ENCODE measurements at places on chromosomes 11 and 22.

DNA sequence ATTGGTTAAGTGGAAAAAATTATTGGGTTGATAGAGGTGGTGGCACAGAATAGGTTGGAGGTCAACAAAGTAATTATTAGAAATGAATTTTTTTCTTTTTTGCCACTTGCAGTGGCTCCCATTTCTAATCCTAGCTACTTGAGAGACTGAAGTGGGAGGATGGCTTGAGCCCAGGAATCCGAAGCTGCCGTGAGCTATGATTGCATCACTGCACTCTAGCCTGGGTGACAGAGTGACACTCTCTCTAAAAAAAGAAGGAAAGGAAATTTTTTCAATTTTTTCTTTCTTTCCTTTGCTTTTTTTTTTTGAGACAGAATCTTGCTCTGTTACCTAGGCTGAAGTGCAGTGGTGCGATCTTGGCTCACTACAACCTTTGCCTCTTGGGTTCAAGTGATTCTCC, 2.2 kb upstream of the BCO2 start:
- no peak for DNase-seq

DNA sequence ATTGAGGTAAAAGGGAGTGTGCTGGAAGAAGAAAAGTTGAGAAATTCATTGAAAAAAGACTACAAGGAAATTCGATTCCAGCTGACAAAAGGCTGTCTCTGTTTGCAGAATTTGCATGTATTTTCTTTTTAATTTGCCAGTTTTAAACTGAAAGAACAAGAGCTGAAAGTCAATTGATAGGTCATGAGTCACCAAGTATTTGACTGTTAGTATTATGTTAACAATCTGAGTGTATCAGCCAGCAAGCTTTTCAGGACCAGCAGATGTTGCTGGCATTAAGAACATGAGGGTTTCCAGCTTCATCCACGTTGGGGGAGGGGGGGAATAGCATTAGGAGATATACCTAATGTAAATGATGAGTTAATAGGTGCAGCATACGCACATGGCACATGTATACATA, 726.7 kb downstream of the METTL15 start:
- peak; percentile 54 for DNase-seq

DNA sequence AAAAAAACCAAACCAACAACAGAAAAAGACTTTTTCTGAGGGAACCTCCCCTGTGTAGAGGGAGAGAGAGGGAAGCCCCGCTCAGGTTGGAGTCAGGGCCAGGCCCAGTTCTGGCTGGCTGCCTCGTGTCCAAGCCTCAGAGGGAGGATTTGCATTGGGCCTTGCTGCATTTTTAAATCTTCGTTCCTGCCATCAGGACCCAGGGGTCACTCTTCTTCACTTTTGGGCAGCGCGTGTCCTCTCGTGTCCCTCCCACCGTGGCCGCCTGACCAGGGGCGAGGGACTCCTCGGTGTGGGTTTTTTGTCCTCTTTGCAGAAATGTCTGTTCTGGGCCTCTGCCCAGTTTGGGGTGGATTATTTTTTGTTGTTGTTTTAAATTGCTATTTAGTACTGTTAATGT, 57.9 kb downstream of the LRRC74B start:
- no peak for DNase-seq

- no peak for DNase-seq
These were observed 15.7 kb upstream of the GDPD5 start for GRCh38 chr11:75541193-75542087.

DNA sequence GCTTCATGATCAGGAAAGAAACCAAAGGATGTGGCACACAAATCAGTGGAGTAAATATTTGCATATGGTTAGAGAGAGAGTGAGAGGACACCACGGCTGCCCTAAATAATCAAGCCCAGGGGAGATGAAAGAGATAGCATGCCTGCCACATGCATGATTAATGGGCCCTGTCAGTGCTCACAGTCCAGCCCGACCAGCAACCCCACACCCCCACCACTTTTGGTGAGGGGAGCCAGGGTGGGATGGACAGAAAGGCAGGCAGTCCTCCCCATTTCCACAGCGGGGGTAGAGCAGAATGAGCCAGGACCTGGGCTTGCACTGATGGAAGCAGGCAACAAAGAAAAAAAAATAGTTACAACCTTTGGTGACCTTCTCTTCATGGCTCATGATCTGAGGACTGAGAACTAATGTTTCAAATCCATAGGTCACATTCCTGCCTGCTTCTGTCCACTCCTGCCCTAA, 545.0 kb downstream of the ETS1 start:
- DNase-seq: no peak

DNA sequence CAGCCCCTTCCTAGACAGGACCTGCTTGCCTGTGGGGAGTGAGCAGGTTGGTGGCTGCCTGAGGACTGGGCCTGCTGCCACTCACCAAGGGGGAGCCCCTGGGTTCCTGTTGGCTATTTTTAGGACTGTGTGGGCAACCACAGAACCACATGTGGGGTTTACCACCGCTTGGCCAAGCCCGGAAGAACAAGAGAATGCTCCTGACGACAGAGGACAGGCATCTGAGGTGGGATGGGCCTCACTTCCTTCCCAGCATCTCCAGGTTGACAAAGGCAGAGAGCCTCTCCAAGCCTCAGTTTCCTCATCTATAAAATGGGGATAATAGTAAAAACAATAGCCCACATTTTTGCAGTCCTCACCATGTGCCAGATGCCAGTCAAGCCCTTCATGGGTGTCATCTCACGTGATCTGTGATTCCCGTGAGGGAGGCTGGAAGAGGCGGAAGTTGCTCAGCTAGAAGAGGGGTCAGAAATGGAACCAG, 43.6 kb downstream of the LRRC32 start:
- DNase-seq: peak; percentile 64

- no peak for DNase-seq
These were observed 38.0 kb downstream of the PHF21B start for GRCh38 chr22:44971651-44972362.

GRCh38 chr22:20605328-20605727, 97.9 kb downstream of the MED15 start:
- DNase-seq: no peak

- no peak for DNase-seq
These were observed 45.3 kb downstream of the C22orf31 start for GRCh38 chr22:29016067-29016938.

GRCh38 chr11:130606781-130607511, 158.5 kb downstream of the ADAMTS15 start:
- no peak for DNase-seq

GRCh38 chr22:36325154-36326031, 62.4 kb downstream of the MYH9 start:
- DNase-seq: peak; percentile 97

- DNase-seq: no peak
These were observed 11.6 kb downstream of the HEPHL1 start for GRCh38 chr11:94032725-94033124.

DNA sequence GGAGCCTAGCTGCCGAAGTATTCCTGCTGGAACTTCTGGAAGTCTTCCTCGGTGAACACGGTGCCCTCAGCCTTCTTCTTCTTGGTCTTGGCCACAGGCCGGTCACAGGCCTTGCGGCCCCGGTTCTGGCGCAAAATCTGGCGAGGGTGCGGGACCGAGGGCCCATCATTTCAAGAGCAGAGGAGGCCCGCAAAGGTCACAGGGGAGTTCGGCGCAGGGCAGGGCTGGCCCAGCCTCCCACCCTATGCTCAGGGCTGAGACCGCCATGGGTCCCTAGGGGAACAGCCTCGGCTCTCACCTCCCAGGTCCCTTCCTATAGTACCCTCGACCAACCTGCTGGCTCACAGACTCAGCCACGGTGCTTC, 3.1 kb downstream of the RPS19BP1 start:
- no peak for DNase-seq

DNA sequence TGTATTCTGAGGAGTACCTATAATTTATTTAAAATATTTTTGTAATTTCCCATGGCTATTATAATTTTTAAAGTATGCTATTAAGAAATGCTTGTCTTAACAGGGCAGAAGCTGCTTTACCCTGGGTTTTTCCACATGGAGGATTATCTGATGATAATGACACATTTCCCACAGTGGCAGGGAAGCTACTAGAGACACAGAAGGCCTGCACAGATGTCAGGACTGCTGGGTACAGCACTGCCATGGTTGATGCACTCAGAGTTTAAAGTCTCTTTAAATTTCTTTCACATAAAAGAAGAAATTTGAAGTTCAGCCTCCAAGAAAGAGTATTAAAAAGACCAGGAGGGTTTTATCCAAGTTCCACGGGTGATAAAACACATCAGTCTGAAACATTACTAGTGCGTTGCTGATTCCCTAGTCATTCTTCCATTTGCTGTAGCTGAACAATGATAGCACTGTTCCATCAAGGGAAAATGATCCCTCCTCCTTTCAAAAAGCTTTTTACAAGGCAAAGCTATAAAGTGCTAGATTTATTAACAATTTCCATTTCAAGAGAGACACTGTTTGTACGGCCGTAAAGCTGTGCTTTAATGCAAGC, 363.0 kb downstream of the CNTN5 start:
- DNase-seq: no peak

GRCh38 chr22:23609983-23610781, 21.9 kb downstream of the DRICH1 start:
- no peak for DNase-seq

- no peak for DNase-seq
These were observed 217.3 kb upstream of the MTNR1B start for GRCh38 chr11:92752122-92752521.

- no peak for DNase-seq
These were observed 161.5 kb upstream of the MTMR2 start for GRCh38 chr11:96085319-96085930.

DNA sequence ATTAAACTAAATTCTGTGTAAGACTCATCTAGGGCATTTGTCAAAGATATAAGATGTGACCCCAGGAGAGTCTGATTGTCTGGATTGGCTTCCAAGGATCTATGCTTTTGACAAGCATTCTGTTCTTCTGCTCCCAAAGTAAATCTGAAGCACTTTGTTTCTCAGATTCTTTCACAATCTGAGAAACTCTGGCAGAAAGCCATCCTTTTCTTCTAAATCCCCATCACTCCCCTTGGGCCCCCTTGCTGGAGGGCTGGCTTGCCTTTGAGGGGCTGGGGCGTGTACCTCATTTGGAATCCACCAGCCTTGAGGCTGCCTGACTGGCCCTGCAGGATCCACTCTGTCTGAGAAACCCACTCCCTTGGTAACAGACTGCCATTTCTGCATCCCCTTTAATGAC, 173.5 kb upstream of the CTSC start:
- DNase-seq: peak; percentile 41

- DNase-seq: peak; percentile 94
These were observed 7.3 kb upstream of the AHNAK start for GRCh38 chr11:62553839-62554361.

DNA sequence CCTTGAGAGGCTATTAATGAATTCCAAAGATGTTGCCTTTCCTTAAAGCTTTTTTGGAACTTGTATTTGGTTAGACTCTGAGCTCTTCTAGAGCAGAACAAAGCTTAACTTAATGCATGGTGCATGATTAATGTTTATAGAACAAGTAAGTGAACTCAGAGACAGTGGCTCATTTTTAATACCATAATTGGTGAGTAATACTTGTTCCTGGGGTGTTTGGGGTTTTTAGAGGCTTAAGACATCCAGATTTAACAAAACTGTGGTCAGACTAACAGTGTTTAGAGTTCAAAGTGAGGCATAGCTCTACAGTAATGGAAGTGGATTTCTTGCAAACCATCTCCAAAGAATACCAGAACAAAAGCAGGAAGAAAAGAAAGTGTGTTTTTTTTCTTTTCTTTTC, 73.7 kb upstream of the CTSC start:
- DNase-seq: no peak

DNA sequence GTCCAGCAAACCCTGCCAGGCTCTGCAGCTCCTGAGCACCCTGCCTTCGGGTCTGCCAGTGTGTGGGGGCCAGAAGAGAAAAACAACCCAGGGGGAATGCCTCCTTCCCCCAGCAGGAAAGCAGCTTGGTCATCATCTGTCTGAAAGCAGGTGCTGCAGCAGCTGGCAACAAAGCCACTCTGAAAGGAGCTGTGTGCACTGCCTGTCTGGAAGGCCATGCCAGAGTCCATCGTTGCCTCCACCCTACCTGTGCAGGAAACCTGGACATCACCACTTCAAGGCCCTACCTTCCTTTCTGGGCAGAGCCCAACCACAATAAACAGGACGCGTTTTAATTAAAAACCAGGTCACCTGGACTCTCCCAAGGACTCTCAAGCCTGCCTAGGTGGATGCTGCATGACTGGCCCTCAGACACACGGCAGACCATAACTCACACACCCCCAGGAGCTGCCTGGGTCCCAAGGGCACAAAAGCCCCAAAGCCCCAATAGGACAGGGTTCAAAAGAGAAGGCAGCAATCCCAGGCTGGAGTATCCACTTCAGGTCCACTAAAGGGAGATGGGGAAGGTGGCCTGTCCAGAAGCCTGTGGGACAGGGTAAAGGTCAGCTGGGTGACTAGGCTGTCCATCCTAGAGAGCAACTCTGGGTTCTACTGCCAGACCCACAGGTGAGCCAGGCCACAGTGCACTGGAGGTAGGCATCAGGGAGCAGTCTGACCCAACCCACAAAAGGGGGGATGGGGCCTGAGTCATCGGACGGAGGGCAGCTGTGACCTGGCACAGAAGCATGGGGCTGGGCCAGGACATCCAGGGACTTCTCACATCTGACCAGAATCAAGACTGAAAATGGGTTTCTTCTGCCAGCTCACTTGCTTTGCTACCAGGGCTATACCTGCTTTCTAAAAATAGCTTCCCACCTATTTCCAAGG, 6.1 kb downstream of the GNB1L start:
- DNase-seq: no peak

DNA sequence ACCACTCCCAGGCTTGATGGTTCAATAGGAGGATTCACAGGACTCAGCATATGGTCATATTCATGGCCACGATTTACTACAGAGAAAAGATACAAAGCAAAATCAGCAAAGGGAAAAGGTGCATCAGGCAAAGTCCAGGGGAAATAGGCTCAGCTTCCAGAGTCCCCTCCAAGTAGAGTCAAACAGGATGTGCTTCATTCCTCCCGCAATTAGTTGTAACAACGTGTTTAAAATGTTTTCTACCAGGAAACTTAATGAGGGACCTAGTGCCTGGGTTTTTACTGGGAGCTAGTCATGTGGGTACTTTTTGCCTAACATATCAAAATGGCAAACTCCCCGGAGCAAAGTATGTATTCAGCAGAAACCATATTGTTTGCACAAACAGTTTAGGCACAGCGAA, 14.9 kb upstream of the SREBF2 start:
- DNase-seq: no peak

GRCh38 chr11:116837231-116838091, at the start of gene APOA1:
TSS of gene APOA1 (minus strand) at chr11:116837622. CDS start at chr11:116837387, 235 bp downstream.
- no peak for DNase-seq

DNA sequence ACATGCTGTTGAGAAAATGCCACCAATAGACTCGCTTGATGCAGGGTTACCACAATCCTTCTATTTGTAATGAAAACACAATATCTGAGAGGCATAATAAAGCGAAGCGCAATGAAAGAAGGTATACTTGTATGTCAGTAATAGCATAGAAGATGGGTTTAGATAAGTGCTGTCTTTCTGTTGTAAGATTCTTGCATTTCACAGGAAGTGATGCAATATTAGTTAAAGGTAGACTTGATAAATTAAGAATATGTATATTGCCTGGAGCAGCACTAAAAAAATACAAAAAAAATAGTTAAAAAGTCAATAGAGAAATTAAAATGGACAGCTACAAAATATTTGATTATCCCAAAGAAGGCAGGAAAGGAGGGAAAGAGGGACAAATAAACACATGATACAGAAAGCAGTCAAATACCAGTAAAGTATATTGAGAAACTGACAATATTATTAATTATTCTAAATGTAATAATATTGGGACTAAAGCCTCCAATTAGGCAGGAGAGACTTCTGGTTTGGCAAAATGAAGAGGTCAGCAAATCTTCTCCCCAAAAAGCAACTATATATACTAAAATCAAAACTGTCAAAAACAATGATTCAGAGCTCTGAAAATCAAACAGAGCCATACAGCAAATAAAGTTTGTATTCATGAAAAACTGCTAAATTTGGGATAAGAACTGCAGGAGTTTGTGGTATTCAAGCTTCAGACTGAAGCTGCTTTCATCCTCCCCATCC, 46.6 kb upstream of the LRRC55 start:
- no peak for DNase-seq

All from cardiac fibroblast (primary cell).